H1 (cell line): ENCODE measurements at places on chromosomes 2 and 18.

- DNase-seq: no peak
- no peaks in the 10 kb centered on the region for H3K27me3 ChIP-seq
- H3K27ac ChIP-seq: no peak overlapping the region
- H3K4me3 ChIP-seq: no peak overlapping the region
- H3K36me3 ChIP-seq: no peaks in the 10 kb centered on the region
These were observed 20.9 kb downstream of the PKDCC start for GRCh38 chr2:42068571-42069178.

GRCh38 chr18:5513947-5514346 lies 29.9 kb downstream of the EPB41L3 start:
- H3K27me3 ChIP-seq: no peaks in the 10 kb centered on the region
- peaks cover 4% of the 10 kb centered on the region; the same call in 1 of the 2 replicates for H3K4me1 ChIP-seq
- no peak overlapping the region for H3K4me3 ChIP-seq
- no peaks in the 10 kb centered on the region for H3K36me3 ChIP-seq

DNA sequence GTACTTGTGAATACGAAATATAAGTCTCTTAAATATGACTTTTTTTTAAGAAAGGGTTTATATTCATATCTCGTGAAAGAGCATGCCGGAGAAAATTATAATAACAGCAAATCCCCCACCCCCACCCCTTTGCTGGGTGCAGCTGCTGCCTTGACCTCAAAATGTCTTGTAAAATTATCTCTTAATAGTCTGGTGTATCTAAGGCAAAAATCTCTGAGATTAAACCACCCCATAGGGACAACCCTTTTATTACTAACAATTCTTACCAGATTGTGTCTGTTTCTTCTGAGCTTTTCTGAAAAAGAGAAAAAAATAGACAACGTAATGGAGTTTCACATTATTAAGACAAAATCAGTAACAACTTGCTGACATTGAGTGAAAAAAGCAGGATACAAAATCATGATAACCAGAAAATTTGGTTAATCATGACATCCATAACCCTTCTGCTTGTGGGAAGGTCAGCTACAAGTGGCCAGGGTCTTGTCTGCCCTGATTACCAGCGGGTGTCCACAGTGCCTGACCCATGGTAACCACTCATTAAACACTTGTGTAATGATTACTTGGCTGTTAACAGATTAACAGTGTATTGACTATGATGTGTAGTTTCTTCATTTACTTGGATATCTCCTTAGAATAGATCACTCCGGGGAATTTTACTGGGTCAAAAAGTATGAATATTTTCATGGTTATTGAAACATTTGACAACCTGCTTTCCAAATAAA lies 1.5 kb downstream of the STRADB start:
- no peaks in the 10 kb centered on the region for H3K36me3 ChIP-seq

DNA sequence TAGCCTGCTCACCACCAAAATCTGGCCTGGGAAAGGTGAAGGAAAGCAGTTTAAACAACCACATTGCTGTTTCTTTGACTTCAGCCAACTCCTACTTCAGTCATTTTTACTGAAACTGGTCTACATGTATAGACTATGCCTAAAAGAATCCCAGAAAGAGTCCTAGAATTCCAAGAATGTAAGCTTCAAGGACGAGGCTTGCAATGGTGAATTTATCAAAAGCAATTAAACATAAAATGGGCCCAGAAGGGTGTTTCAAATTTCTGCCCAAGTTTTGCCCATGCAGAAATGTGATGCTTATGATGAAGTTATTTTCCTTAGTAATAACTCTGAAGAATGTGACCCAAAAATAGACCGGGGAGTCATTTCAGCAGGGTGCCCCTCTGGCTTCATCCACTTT lies 16.6 kb downstream of the EN1 start:
- H3K4me3 ChIP-seq: no peak overlapping the region
- no peak overlapping the region for H3K27ac ChIP-seq
- H3K27me3 ChIP-seq: peaks cover 64% of the 10 kb centered on the region
- H3K4me1 ChIP-seq: peaks cover 25% of the 10 kb centered on the region
- no peak for DNase-seq
- no peaks in the 10 kb centered on the region for H3K36me3 ChIP-seq

DNA sequence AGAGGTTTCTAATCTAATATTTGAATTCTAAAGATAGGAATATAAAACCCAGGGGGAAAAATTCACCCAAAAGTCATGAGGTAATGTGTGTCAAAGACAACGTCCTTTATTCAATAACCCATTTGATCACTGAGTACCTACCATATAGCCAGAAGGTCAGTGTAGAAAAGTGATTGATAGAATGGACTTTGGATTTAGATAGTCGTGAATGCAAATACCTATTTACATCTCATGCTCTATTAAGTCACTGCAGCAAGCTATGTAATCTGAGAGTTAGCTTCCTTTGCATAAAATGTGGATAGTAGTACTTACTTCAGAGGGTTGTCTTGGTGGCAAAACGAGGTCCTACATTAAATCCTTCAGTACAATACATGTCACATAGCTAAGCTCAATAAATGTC lies 27.8 kb upstream of the TRIB2 start:
- peaks cover 7% of the 10 kb centered on the region for H3K4me1 ChIP-seq
- H3K27me3 ChIP-seq: no peaks in the 10 kb centered on the region
- no peaks in the 10 kb centered on the region for H3K36me3 ChIP-seq
- DNase-seq: no peak

- no peak within 1 kb of the TSS; the same call in 1 of the 2 replicates for H3K4me3 ChIP-seq
- H3K27ac ChIP-seq: no peak within 1 kb of the TSS
- H3K36me3 ChIP-seq: no peaks in the 10 kb centered on the region
- peak; percentile 92 for DNase-seq
These were observed at the start of gene VWC2L for GRCh38 chr2:214410918-214411554. VWC2L (plus strand) TSS chr2:214411054; CDS start chr2:214414194, 3,140 bp downstream.

DNA sequence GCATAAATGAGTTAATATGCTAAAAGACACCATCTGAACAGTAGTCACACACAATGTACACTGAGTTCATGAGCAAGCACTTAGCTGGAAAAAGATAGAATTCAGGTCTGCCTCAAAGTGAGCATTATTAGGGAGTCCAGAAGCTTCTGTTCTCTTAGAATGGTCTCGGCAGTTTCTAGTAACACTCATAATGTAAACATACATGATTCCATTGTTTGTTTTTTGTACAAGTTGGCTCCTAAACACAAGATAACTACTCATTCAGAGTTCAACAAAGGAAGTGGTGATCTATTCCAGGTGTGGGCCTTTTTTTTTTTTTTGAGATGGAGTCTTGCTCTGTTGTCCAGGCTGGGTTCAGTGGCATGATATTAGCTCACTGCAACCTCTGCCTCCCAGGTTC lies 66.2 kb downstream of the ESCO1 start:
- DNase-seq: no peak
- H3K4me3 ChIP-seq: no peak overlapping the region
- peaks cover under 1% of the 10 kb centered on the region; the same call in 1 of the 2 replicates for H3K36me3 ChIP-seq

DNA sequence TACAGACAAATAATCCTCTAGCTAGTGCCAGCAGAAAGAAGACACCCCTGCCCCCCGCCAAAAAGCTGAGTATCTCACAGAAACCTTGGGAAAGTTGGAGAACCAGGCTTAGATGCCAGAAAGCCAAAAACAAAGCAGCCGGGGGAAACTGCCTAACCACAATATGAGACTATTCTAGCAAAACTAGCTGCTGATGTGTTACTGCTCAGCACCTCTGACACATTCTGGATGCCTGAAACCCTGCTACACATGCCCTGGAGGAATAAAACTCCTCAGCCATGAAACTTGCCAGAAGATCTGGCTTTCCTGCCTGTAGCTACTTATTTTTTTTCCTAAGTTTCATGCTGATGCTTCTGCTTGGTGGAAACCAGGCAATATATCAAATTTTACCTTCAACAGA lies 122.7 kb upstream of the GCFC2 start:
- DNase-seq: no peak
- H3K27ac ChIP-seq: no peak overlapping the region

GRCh38 chr2:95354925-95355324 lies 47.6 kb upstream of the FAHD2A start:
- H3K4me1 ChIP-seq: no peaks in the 10 kb centered on the region
- H3K4me3 ChIP-seq: no peak overlapping the region
- peaks cover 2% of the 10 kb centered on the region; the same call in 1 of the 2 replicates for H3K27me3 ChIP-seq
- no peak overlapping the region for H3K27ac ChIP-seq

- no peaks in the 10 kb centered on the region for H3K36me3 ChIP-seq
- no peak for DNase-seq
- H3K27me3 ChIP-seq: no peaks in the 10 kb centered on the region
- no peaks in the 10 kb centered on the region for H3K4me1 ChIP-seq
These were observed 229.3 kb upstream of the AGAP1 start for GRCh38 chr2:235264512-235264911.

DNA sequence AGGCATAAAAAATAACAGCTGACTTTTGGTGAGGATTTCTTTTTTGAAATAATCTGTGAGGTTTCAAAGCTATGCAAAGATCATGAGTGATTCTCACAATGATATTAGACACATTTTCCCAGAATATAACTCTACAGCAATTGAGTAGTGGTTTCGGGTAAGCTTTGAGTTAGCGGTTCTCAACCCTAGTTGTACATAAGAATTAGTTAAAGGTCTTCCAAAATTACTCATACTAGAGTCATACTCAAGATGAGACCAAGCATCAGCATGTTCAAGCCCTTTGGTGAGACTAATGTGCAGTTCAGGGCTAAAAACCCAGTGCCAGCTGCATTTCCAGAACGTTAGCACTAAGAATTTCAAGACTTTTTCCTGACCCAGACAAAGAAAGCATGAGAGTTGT lies 31.1 kb downstream of the DSG4 start:
- H3K4me1 ChIP-seq: no peaks in the 10 kb centered on the region
- no peak for DNase-seq
- no peak overlapping the region for H3K4me3 ChIP-seq
- no peak overlapping the region for H3K27ac ChIP-seq
- no peaks in the 10 kb centered on the region for H3K27me3 ChIP-seq

- no peaks in the 10 kb centered on the region for H3K36me3 ChIP-seq
- no peaks in the 10 kb centered on the region; the same call in 1 of the 2 replicates for H3K27me3 ChIP-seq
- no peak for DNase-seq
- H3K27ac ChIP-seq: no peak overlapping the region
- no peak overlapping the region for H3K4me3 ChIP-seq
These were observed 12.8 kb upstream of the HPCAL1 start for GRCh38 chr2:10289891-10290290.

DNA sequence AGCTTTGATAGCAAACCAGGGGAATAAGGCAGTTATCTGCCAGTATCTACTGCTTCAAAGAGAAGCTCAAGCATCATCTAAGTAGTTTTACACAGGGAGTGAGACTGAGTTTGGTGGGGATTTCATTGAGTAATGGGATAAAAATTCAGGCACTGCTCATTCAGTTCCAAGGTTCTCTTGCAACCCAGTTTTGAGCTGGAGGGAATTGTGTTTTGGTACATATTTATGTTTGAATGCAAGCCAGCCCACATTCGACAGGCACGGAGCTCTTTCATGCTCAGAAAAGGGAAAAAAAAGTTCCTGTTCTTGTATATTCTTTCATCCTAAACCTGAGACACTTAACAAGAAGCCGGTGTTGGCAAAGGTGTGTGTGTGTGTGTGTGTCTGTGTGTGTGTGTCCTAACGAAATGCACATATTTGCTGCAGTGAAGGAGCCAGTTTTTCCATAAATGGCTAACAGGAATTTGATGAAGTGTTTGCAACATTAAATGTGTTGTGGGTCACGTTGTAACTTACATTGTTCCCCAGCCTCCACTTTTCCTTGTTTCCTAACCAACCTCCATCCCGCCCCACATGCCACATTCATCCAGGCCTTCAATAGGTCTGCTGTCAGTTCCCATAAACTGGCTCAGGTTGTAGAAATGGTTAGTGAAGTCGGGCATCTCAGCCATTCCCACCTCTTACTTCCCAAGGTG lies 311.1 kb downstream of the TXNL1 start:
- no peaks in the 10 kb centered on the region for H3K27me3 ChIP-seq
- DNase-seq: no peak
- no peak overlapping the region for H3K27ac ChIP-seq
- no peaks in the 10 kb centered on the region for H3K36me3 ChIP-seq
- no peak overlapping the region for H3K4me3 ChIP-seq

DNA sequence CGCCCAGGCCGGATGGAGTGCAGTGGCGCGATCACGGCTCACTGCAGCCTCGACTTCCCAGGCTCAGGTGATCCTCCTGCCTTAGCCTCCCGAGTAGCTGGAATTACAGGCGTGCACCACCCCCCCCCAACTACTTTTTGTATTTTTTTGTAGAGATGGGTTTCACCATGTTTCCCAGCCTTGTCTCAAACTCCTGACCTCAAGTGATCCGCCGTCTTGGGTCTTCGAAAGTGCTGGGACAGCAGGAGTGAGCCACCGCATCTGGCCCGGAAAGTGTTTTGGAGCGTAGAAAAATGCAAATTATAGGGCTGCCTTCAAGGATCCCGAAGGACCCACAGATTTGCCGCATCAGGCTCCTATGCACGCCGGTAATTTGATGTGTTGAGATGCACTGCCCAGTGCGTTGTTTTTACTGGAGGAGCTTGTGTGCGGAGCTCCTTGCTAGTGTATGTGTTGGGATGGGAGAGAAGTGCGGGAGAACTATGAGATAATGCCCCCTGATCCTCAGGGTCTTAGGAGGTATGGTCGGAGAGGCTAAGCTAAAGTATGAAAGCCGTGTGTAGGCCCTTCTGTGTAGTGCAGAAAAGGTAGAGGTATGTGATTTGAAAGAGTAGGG lies 1.2 kb upstream of the CLASP1 start:
- no peak for DNase-seq
- peaks cover 5% of the 10 kb centered on the region; the same call in 1 of the 2 replicates for H3K4me1 ChIP-seq
- H3K27me3 ChIP-seq: no peaks in the 10 kb centered on the region
- H3K4me3 ChIP-seq: peak overlapping the region; percentile 91

DNA sequence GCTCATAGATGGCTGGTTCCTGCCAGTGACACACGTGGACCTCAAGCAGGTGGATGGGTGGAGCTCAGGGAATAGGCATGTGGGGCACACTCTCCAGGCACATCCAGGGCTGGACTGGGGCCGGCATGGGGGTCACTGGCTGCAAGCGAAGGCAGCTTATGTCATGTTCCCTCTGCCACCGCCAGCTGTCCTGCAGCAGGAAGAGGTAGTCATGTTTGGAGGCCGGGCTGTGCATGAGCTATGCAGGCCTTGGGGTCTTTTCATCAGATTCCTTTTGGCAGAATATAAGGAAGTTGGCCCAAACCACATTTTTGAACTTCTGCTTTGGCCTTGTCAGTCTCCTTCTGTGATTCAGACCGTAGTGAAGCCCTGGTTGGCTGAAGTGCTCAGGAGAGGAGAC lies 61.5 kb downstream of the AGAP1 start:
- no peaks in the 10 kb centered on the region for H3K27me3 ChIP-seq
- H3K4me1 ChIP-seq: no peaks in the 10 kb centered on the region
- no peak for DNase-seq
- no peak overlapping the region for H3K27ac ChIP-seq
